ENCODE measurements at places on chromosomes 5 and 9. TPM values are rescaled to one million over a fixed set of nuclear protein-coding genes. Genes with fewer than 3 reads are reported as not detected.
A peak's percentile ranks its signal among the peaks of the same experiment; 100 is the strongest.

DNA sequence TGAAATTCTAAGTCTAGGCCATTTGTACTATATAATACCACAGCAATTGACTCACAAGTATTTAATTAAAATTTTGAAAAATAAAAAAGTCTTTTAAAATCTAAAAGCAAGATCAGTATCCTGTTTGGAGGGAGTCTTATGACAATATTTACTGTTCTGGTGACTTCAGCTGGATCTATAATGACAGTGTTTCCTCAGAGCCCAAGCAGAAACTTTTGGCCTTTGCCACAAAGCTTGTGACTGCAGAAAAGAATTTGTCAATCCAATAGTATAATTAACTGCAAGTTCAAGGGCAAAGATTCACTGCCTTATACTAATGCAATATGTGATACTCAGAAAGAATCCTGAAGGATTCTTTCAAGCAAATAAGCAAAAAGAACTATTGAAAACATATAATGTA is 49.6 kb upstream of the RAPGEF6 start:
- DNase-seq: no peak

FOXI1 gene
- 4.7 TPM for total RNA-seq

MEIKIN gene
- not detected for total RNA-seq

NEK6 gene
- 36.3 TPM for total RNA-seq

RAB3C gene
- total RNA-seq: 15.1 TPM

GRCh38 chr5:18036531-18036930 is 402.3 kb downstream of the TAF11L14 start:
- DNase-seq: no peak

DNA sequence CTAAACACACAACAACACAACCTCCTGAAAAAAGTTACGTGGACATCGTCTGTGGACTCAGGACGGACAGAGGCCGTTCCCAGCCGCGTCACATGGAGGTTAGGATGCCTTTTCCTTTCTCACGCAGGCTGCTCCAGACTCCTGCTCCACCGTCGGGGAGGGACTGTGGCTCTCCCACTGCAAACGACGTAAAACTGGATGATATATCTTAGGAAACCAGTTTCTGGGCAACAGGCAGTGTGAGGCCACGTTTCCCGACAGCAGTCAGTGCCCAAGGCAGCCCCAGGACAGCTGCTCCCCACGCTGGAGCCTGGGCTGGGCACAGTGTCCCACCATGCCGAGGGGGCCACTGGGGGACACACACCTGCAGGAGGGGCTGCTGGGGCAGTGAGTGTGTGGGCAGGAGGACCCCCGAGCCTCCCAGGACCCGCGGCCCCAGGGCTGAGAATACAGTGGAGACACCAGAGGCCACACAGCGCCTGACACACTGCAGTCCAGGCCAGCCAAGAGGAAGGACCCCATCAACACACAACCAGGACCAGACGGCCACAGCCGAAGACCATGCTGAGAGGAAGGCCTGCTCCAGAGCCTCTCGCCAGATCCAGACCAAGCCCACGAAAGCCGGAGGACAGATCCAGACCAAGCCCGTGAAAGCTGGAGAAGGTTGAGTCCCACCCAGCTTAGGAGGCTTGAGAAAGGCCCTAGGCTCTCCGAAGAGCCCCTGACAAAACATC is 26.2 kb downstream of the EXD3 start:
- DNase-seq: no peak

- no peak for DNase-seq
Observed at GRCh38 chr5:142134331-142135010, 25.9 kb downstream of the NDFIP1 start.

GRCh38 chr5:84218546-84218945 is 166.1 kb downstream of the EDIL3 start:
- DNase-seq: peak; percentile 51

- peak; percentile 29 for DNase-seq
Observed at GRCh38 chr5:133402775-133403174, 209.6 kb downstream of the FSTL4 start.

DNA sequence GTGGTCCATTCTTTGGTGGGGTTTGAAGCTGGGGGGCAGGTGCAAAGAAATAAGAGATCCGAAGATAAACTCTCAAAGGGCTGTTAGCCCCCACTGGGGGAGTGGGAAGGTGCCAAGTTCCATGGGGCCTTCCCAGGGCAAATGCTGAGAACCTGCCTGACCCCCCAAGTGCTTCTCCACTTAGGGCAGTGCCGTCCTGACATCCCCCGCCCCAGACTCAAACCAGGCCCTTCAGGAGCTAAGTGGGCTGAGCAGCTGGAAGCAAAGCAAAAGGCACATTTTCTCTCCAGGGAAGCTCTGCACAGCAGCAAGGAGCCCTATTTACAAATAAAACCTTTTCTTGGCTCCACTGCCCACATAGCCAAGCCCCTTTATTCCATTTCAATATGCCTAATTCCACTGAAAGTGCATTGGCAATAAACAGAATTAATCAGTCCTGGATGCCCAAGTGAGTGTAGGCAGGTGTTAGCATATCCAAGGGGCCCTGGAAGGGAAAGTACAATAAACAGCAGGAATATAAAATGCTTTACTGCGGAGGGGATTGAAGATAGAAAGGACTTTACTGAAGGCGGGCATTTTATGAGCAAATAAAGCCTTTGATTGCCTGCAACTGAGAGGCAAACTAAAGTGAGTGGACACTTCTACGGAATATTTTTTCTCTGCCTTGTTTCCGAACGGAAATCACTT is 44.6 kb downstream of the WHRN start:
- no peak for DNase-seq

MARVELD2 gene
- 28.8 TPM for total RNA-seq

CER1 gene
- 694 TPM for total RNA-seq

F2RL1 gene
- 19.3 TPM for total RNA-seq

- no peak for DNase-seq
Observed at GRCh38 chr5:134732819-134733218, 5.5 kb upstream of the CAMLG start.

GRCh38 chr5:125412561-125413495 is 666.4 kb upstream of the ZNF608 start:
- peak; percentile 91 for DNase-seq

GRCh38 chr5:80406980-80407734 is 707 bp upstream of the ZFYVE16 start:
- peak; percentile 42 for DNase-seq

DNA sequence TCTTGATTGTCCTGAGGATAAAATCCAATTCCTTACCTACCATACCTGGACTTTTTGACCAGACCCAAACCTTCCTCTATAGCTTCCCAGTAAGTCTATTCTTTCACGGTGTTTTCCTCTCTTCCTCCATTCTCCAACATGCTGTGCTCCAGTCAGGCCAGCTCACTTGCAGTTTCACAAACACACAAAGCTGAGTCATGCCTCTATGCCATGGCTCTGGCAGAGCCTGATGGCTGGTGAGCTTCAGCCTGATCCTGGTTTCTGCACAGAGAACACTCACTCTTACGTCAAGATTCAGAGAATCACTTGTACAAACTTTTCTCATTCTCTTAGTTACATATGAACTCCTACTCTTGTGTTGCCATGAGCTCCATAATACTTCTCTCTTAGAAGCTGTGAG is 27.7 kb upstream of the PAX5 start:
- no peak for DNase-seq

DNA sequence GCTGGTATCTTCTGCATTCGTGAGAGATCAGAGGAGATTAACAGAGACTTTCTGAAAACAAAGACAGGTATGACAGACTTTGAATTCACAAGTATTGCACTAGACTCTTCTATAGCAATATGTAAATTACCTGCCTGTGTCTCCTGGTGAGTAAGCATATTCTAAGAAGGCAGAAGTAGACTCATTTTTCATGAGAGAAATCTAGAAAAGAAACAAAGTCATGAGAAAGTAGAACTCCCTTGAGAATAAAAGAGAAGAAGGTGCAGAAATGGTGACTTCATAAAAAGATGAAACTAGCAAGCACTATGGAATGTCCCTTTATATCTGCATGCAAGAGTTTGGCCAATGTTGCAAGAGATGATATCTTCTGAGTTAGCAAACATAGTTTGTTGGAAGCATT is 419.8 kb downstream of the DMRT2 start:
- DNase-seq: no peak

DNA sequence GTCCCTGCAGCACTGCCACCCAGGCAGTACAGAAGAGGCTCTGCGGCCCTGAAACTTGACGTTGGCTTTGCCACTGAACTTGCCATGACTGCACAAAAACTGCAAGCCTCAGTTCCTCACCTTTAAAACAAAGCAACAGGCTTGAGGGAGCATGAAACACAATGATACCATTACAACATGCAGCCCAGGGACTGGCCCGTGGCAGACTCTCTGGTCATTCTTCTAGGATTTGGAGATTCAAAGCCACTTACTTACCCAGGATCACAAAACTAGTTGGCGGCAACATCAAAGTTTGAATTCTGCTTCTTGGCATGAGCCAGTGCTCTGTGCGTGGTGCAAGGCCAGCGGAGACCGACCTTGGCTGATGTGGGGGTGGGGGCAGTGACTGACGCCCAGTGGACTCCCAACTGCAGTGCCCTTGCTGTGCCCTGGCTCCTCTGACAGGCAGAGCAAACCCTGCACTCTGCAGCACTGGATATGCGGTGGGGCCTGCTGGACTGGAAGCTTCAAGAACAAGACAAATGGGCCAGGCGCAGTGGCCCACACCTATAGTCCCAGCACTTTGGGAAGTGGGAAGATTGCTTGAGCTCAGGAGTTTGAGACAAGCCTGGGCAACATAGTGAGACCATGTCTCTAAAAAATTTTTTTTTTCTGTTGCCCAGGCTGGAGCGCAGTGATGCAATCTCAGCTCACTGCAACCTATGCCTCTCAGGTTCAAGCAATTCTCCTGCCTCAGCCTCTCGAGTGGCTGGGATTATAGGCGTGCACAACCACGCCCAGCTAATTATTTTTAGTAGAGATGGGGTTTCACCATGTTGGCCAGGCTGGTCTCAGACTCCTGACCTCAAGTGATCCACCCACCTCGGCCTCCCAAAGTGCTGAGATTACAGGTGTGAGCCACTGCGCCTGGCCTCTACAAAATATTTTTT is 18.9 kb downstream of the SQSTM1 start:
- no peak for DNase-seq

GRCh38 chr9:136629001-136629878 is 33.5 kb upstream of the EGFL7 start:
- DNase-seq: peak; percentile 50
